ENCODE measurements at places on chromosomes 12 and 14.

GRCh38 chr12:57905812-57906475, 35.4 kb upstream of the ATP23 start:
- no peak for DNase-seq

DNA sequence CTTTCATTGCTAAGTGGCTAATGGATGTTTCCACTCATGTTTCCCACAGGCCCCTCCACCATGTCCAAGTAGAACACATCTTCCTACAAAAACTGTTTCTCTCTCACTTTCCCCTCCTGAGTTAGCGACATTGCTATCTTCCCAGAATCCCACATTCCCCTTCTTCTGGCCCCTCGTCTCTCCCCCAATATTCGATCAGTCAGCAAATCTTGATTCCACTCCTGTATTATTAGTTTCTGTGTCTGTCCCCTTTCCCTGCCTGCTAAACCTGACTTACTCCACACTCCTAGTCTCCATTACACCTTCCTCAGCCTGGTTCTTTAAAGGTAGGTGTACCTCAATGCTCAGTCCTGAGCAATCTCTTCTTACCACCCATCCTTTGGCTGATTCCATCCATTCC, 19.3 kb upstream of the SAMD4A start:
- DNase-seq = no peak

DNA sequence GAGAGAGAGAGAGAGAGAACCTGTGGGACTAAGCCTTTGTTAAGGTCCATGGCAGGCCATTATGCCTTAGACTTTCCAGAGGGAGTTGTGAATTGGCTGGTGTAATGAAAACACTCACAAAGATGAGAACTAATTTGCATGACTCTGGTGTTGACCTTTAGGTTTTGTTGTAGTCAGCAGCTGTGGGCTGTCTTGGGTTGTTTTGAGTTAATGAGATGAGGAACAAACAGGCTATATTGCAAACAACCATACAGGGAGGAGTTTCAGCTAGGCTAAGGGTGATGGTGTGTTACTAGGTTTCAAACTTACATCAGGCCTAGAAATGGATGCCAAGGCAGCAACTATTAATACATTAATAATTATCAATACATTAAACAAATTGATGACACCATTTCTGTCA, 26.3 kb downstream of the ATXN7L3B start:
- DNase-seq = no peak

- DNase-seq = peak; percentile 15
Measured at GRCh38 chr12:129911428-129912049, 7.7 kb upstream of the TMEM132D start.

DNA sequence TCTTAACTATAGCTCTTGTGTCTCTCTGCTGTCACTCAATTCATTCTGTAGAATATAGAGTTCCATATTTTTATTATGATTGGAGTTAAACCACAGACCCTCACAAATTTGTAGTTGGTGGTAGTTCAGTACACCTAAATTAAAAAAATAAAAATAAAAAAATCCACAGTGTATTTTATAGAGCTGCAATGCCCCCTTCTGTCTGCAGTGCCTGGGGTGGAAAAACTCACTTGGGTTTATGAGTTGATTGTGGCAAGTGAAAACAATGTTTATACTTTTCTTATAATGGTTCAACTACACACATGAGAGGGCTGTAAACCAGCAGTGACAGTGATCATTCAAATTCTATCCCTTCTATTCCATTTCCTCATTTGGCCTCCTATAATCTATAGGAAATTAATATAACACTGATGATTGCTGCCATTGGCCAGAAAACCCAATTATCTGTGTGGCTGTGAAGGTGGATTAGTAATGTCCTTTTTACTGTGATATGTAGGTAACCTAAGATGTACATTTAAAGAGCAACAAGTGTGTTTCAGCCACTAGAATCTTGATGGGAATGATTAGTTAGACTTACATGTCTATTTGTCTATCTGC, 166.9 kb upstream of the LRIG3 start:
- DNase-seq = no peak

DNA sequence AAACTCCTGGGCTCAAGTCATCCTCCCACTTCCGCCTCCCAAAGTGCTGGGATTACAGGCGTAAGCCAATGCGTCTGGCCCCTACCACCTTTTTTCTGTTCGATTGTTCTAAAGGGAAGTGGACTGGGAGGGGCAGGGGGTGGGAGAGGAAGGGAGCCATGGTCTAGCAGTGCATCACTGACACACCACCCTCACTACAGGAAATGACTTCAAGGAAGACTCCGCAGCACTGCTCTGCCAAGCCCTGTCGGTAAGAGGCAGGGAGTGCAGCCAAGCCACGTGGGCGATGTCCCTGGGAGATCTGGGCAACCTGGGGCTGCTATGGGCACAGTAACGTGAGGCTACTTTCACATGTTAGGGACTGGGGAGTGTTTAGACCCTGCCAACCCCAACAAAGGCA, 18.0 kb downstream of the LRRC74A start:
- peak; percentile 59 for DNase-seq

GRCh38 chr12:105581420-105581819, 250.9 kb downstream of the C12orf75 start:
- no peak for DNase-seq

DNA sequence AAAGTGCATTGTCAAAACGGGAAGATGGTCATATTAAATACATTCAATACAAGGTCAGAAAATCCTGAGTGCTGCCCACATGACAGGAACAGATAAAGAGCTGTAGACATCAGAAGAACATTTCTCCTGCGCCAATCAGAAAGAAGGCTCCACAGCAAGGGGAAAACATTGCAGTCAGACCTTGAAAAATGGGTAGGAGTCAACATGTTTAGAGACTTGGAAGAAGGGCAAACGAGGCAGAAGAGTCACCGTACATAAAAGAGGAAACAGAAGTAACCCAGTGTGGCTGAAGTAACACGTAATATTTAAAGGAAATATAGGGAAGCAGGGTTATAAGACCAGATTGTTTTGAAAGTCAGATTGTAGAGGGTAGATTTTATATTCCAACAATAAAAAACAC, 11.9 kb downstream of the SPPL3 start:
- no peak for DNase-seq

- DNase-seq = no peak
Measured at GRCh38 chr12:131389054-131390013, 321.6 kb upstream of the SFSWAP start.

- DNase-seq = no peak
Measured at GRCh38 chr12:132344601-132345000, 15.2 kb upstream of the GALNT9 start.

- no peak for DNase-seq
Measured at GRCh38 chr12:104292872-104293794, 10.4 kb upstream of the EID3 start.

DNA sequence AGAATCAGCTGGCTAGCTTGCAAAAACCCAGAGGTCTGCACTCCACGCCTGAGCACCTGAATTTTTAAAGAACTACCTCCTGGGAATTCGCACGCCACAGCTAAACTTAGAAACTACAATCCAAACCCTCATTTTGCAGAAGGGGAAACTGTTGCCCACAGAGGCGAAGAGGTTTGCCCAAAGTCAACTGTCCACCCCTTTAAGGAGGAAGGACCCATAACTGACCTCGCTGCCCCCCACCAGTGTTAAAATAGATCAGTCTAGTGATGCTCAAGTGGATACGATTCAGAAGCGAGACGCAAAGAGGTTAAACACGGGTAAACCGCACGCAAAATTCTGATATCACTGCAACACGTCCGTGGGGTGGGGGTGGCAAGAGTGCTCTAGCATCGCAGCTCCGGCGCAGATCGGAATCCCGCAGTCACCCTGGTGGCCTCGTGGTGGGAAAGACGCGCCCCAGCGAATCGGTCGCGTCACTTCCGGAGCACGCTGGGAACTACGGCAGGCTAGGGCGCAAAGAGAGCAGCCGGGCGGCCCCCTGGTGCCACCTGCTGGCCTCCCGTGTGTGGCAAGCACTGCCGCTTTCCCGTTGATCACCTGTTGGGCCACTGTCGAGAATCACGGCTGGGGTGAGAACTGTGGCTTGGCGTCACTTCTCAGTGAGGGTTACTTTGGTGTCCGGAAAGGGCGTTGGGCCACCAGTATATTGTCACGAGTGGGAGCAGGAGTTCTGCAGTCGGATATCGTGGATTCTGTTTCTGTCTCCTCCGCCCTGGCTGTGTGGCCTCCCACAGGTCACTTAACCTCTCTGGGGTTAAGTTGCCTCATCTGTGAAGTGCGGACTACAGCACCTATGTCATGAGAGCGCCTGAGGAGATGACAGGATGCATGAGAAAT, at the start of gene ALKBH2:
ALKBH2 (minus strand) TSS at position 451 of the 897 bp plus-strand sequence. CDS start 686 bp downstream, outside the sequence.
- peak; percentile 93 for DNase-seq
